ENCODE measurements at places on chromosomes 4 and X.

DNA sequence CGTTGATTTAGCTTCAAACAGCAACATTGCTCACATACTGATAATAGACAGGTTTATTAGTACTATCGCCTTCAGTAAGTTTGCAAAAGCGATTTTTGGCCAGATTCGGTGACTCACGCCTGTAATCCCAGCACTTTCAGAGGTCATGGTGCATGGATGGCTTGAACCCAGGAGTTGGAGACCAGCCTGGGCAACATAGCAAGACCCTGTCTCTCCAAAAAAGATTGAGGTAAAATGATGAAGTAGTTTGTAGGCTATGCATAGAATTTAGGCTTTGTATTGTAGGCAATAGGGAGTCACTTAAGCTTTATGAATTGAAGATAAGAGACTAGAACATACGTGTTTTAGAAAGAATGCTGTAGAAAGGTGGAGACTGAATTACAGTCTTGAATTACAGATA, 1.1 kb upstream of the GNPDA2 start:
- DNase-seq, result no peak

DNA sequence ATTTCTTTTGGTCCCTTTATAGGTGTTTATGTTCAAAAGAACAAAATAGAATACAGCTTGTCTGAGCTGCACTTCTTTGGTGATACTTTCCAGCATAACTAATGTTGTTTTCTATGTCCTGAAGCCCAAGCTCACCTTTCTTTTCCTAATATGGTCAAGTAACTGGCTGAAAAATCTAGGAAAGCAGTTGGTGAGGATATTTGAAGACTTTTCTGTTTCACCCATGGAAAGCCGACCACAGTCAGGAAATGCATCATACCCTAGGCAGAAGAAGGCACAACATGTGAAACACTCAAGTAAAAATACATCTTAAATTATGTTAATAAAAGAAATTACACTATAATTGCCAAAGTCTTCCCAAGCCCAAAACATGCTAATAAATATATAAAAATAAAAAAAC, 337.0 kb downstream of the PDGFC start:
- DNase-seq, result no peak

DNA sequence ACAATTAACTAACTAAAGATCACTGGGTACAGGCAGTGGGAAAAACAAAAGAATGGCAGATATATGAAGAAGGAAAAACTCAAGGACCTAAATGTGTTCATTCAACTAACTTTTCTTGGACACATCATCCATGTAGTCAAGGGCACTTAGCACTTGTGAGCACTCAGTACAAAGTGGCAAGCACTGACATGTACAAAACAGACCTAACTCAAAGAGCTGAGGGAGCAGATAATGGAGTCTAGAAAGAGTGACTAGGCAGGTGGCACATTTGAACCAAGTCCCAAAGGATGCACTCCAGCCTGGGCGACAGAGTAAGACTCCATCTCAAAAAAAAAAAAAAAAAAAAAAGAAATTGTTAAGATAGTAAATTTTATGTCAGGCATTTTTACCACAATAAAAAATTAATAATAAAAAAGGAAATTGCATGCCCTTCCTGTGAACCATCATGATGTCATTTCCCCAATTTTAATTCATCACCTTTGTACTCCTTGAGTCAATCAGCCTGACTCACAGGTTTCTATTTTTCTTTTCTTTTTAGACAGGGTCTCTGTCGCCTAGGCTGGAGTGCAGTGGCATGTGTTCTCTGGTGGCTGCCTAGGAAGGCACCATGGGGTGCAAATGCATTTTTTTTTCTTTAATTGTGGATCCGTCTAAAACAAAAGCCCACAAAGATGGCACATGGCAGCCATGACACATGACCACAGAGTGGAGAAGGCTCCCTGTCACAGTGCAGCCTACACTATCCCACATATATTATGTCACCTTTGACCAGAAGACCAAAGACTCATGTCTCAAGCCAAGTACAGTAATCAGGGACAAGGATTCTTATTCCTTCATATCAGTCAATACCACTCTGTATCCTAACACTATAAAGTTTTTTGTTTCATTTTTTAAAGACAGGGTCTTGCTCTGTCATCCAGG, 91.9 kb downstream of the CHST7 start:
- no peak for DNase-seq

DNA sequence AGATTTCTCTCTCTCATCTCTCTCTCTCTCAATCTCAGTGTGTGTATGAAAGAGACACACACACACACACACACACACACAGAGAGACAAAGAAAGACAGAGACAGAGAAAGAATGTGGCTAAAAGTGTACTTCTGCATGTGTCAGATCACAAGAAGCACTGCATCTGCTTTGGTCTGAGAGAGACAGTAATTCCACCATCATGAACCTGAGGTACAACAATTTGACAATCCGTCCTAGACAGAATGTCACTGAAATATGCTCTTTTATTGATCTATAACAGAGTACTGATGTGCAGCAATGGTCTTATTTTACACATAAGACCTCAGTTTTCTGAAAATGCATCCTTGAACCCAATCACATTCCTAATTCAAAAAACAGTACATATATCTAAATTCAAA, 576.2 kb upstream of the SMIM31 start:
- no peak for DNase-seq

DNA sequence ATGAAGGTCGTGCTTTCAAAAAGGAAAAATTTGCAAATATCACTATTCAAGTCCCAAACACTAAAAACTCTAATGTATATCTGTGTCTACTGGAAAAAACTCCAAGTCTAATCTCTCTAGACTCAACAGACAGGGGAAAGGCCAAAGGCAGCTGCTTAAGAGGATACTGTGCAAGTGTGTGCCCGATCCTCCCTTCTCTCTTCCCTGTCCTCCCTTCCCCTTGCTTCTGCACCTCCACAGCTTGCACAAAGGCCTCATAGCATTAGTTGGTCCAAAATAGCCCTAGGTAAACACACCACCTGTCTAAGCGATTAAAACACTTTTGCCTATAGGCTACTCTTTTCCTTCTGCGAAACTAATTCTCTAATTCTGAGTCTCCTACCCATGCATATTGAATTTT, 10.6 kb downstream of the C4orf54 start:
- DNase-seq, result no peak

DNA sequence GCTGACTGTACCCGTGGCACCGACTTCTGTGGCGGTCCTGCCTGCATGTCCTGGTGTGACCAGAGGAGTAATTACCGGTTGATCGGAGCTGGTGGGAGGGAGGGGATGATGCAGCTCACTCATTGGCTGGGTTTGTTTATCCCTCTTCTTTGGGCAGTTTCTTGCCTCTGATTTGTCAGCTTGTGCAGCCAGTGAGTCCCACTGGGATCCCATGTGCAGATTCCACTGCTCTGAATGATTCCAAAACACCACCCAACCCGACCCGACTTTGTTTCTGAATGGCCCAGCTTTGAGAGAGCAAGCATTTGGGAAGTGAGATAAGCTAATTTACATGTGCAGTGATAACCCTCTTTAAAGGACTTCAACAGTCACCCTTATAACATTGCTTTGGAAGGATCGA, 13.8 kb downstream of the FHDC1 start:
- DNase-seq, result no peak

GRCh38 chr4:123841447-123842121, 445.0 kb downstream of the SPRY1 start:
- no peak for DNase-seq

DNA sequence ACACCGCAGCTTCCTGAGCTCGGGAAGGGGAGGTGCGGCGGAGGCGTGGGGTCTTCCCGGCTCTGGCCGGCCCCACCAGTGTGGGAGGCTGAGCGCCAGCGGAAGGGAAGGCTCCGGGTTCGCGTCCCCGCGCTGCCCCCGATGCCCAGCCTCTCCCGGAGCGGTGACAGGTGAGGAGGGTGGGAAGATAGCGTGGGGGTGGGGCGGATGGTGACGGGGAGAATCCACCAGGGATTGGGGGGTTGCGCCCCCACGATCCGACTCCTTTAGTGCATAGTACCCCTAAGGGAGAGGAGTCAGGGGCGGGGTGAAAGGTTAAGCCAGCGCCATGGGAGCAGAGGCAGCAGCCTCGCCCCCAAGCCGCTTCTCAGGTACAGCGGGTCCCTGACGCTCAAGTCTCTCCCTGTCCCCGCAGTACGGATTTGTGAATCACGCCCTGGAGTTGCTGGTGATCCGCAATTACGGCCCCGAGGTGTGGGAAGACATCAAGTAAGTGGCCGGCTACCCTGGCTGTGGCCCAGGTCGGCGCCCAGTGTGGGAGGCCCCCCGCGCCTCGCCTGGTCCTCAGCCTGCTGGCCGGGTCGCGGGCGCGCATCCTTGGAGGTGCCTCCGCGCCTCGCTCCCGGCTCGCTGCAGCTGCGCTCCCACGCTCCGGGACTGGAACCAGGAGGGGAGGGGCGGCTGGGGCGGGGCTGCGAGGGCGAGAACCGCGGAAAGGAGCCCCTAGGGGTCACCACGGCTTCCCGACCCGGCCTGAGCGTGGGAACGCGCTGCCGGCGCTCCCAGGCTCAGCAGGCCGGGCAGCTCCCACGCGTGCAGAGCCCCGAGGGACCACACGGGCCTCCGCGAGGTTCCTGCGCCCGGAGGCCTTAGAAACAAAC, 791 bp downstream of the GUCY1B1 start:
- DNase-seq, result no peak

DNA sequence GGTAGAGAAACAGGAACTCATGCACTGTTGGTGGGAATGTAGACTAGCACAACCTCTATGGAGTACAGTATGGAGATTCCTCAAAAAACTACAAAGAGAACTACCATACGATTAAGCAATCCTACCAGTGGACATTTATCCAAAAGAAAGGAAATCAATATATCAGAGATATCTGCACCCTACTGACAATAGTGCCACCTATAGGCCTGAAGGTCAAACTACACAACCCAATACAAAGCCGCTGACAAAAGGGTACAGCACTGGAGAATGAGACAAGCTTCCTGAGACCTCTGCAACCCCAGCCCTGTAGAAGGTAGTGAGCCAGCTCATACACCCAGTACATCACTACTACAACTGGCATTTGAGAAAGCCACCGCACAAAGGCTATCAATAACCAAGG, 67.1 kb downstream of the CBR4 start:
- DNase-seq, result no peak

DNA sequence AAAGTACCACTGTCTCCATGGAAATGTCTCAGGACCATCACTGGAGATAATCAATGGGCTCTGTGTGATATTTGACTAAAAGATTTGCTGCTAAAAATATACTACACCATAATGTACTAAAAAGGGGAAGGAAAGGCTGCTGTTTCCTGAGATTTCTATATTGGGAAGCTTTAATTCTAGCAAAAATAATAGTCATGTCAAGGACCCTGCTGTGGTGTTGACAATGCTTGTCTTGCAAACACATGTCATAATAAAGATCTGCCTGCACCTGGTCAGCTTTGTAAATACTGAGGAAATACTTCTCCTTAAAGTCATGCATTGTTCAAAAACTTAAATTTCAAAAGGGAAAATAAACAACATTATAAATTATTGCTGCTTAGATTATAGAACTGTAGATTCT, 417.9 kb downstream of the GPM6A start:
- no peak for DNase-seq

- DNase-seq, result no peak
Observed at GRCh38 chr4:185357211-185357610, 38.5 kb downstream of the LRP2BP start.

DNA sequence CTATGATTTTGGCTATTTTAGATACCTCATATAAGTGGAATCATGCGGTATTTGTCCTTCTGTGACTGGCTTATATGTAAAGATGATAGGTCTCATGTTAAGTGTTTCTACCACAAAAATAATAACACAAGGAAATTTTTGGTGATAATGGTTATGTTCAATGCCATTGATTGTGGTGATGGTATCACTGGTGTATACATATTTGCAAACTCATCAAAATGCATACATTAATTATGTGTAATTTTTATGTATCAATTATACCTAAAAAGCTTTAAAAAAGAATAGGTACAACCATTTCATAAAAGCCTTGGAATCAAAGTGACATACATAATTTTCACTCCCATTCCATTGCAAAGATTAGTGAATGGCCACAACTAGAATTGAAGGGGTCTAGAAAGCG, 178.3 kb upstream of the FMR1 start:
- no peak for DNase-seq

DNA sequence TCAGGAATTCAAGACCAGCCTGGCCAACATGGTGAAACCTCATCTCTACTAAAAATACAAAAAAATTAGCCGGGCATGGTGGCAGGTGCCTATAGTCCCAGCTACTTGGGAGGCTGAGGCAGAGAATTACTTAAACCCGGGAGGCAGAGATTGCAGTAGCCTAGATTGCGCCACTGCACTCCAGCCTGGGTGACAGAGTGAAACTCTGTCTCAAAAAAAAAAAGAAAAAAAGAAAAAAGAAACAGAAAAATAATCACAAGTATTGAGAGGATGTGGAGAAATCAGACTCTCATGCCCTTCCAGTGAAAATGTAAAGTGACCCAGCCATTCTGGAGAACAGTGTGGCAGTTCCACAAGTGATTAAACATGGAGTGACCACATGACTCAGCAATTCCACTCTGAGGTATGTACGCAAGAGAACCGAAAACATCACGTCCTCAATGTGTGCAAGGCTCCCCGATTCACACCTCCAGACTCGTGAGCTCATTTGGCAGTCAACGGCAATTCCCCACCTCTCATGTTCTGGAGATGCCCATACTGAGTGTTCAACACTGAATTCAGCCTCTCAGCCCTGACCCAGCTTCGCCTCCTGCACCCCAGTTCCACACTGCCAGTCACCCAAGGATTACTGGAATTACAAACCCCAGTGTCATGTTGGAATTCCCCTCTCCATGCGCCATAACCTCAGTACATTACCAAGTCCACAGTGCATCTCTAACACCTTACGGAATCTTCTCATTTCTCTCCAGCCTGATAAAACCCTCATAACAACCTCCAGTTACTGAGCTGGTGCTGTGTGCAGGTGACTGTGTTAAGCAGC, 21.1 kb downstream of the ACOX3 start:
- DNase-seq, result no peak

GRCh38 chr4:100022792-100023222, 72.7 kb upstream of the H2AZ1 start:
- DNase-seq, result no peak

GRCh38 chr4:150533673-150534072, 48.3 kb upstream of the MAB21L2 start:
- DNase-seq, result no peak

GRCh38 chrX:121151293-121151692, 103.9 kb downstream of the GLUD2 start:
- DNase-seq, result no peak
